ENCODE measurements at places on chromosomes 2 and 18.

DNA sequence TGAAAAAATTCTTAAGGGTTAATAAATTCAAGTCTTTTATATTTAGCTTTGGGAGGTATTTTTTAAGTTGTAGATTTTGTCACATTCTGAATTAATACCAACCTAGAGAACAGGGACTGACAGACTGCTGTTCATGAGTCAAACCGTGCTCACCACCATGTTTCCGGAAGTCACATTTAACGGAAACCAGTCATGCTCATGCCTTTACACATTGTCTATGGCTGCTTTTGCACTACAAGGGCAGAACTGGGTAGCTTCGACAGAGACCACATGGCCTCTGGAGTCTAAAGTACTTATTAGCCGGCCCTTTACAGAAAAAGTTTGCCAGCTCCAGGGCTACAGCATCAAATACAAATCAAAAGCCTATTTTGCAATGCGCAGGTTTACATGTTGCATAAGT is 33.3 kb downstream of the LONRF2 start:
- DNase-seq = no peak

GRCh38 chr2:28128281-28128950 is 237.9 kb downstream of the BABAM2 start:
- DNase-seq = no peak

DNA sequence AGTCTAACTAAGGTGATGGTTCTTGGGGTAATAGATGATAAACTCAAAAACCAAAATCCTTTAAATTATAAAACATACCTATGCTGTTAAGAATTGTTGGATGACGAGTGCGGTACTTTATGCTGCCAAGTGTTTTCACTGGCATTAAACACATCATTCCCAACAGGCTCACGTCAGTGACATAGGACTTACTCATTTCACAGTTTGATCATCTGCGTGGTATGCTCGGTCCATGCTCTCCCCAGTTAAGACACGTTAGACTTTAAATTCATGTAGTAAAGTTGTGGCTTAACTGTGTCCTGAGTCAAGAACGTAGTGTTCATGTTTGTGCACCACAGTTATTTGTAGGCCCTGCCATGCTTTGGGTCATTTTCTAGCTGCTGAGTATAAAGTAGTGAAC is 125.6 kb upstream of the MYT1L start:
- no peak for DNase-seq

GRCh38 chr2:2252179-2252578 is 78.9 kb downstream of the MYT1L start:
- no peak for DNase-seq

DNA sequence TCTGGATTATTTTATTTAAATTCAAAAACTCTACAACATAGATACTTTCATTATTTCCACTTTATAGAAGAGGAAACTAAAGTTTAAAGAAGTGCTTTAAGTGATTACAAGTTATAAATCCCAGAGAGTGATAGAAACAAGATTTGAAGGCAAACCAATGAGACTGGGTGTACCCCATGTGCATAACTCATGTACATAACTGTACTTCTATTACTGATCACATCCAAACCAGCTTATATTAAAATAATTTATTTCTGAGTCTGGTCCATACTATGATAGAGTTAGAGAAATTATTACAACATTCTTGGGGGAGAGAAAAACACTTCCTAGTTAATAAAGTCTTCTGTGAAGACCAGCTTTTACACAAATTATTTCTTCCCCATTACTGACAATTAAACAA is 221.4 kb downstream of the EXOC6B start:
- no peak for DNase-seq

- DNase-seq = no peak
These were observed 1113.0 kb downstream of the BCL11A start for GRCh38 chr2:59440491-59440890.

DNA sequence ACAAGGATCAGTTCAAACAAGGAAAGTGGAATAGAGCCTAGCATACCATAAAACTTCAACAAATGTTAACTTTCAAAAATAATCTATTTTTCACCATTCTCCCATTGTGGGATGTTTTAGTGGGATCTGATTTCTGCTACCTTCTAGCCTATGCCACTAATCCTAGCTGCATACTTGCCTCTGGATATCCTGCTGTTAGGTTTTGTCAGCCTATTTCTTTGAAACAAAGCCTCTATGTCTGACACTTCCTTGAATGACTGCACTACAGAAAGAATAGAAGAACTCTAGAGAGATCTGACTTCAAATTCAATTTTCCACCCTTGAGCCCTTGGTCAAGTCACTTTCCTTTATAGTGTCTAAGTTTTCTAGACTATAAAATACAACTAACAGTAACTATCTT is 291.5 kb downstream of the PTH2R start:
- DNase-seq = no peak

- no peak for DNase-seq
These were observed 8.9 kb downstream of the ZNF512 start for GRCh38 chr2:27591745-27592144.

- DNase-seq = no peak
These were observed 1.2 kb downstream of the RMP24 start for GRCh38 chr18:35973650-35974049.

DNA sequence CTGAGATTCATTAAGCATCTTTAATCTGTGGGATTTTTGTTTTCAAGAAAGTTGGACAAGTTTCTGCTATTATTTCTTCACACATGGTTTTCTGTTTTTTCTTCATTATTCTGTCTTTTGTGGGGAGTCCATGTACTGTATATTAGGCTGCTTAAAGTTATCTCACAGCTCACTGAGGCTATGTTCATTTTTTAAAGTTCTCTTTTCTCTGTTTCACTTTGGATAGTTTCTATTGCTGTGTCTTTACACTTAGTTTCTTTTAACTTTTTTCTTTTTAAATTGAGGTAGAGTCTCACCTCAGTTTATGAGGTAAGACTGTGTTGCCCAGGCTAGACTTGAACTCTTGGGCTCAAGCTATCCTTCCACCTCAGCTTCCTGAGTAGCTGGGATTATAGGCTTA is 8.6 kb downstream of the OSBPL6 start:
- DNase-seq = no peak

- DNase-seq = no peak
These were observed 230.8 kb upstream of the RAB6C start for GRCh38 chr2:129748653-129749052.

GRCh38 chr18:36759167-36759776 is 69.5 kb downstream of the TPGS2 start:
- no peak for DNase-seq

- DNase-seq = no peak
These were observed 70.0 kb downstream of the SCG2 start for GRCh38 chr2:223532161-223532560.

GRCh38 chr2:201733544-201733943 is 35.1 kb upstream of the MPP4 start:
- no peak for DNase-seq

GRCh38 chr2:74379851-74380789 is at the start of gene DCTN1:
Gene DCTN1 (minus strand): TSS chr2:74380311. CDS start chr2:74380037, 274 bp downstream.
- peak; percentile 31 for DNase-seq

DNA sequence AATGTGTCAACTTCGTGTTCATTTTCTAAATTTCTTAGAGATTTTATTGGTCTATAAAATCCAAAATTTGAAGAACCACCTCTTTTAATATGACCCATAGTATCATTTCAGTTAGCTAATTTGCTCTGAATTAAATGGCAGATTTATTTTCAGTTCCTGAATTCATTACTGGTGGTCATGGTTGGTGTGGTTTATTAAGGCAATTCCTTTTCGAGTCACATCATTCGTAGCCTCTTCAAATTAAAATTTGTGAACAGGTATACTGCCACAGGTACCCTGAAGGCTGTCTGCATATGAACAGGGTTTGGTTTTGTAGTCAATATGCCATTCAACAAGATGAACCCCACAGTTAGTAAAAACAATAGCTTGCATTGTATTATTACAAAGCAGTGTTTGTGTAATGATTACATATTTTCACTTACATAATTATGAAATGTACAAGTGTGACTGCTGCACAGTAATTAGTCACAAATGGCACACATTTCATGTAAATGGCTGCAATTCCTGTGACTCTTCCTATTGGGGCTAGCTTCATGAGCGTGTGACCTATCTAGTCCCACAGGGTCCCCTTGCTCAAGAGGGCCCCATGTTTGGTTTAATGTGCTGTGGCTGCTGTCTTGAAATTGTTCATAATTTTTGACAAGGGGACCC is 48.9 kb downstream of the CDC42EP3 start:
- no peak for DNase-seq

Measured in activated CD4-positive, alpha-beta T cell treated with anti-CD3 and anti-CD28 coated beads, Interleukin-2, amount 10 ng/mL, durations not matched to agents 7 days and 5 days (primary cell).